ENCODE measurements at places on chromosomes 3 and 15. TPM values are rescaled to one million over a fixed set of nuclear protein-coding genes. Genes with fewer than 3 reads are reported as not detected.

- no peak for DNase-seq
Measured at GRCh38 chr15:81407176-81407575, 33.2 kb upstream of the TMC3 start.

DNA sequence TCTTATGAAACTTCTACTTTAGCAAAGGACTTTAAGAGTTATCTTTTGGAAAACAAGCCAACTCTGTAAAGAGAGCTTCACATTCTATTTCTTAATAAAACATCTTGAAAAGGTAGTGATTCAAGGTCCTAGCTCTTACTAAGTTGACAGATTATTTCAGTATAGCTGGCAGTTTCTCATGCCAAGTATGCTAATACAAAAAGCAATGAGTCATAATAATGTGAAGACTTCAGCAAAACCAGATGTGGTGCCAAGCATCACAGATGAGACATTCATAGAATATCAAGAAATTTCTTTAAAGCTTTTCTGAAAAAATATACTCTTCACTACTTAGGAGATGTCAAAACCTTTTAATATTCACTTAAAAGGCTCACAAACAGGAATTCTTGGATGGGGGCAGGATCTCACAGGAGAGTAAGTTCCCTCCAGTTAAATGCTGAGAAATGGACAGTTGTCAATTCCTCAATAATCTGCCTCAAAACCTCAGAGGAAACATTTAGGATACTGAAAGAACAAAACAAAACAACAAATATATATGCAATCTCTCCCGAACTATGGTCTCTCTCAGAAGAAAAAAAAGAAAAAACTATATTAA, 45.6 kb downstream of the DCBLD2 start:
- DNase-seq = no peak

DNA sequence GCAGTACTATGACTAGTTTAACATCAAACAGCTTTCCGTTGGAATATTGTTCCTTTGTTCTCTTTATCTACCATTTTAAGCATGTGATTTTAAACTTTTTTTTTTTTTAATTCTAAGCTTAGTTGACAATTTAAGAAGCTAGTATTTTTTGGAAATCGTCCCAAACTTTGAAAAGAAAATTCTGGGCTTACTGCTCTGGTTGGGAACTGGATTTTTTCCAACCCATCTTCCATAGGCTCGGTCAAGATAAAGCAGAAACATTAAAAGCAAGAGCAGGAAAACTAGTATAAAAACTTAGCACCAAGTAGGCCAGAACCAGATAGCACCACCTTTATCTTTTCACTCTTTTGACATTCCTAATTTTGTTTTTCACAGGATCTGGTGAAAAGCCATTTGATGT, 49.9 kb downstream of the TSC22D2 start:
- no peak for DNase-seq

SCAMP5 gene
- total RNA-seq = 18.1 TPM

CIDEC gene
- total RNA-seq = not detected

HRH1 gene
- total RNA-seq = 2.3 TPM

APOD gene
- total RNA-seq = 12.9 TPM

DNA sequence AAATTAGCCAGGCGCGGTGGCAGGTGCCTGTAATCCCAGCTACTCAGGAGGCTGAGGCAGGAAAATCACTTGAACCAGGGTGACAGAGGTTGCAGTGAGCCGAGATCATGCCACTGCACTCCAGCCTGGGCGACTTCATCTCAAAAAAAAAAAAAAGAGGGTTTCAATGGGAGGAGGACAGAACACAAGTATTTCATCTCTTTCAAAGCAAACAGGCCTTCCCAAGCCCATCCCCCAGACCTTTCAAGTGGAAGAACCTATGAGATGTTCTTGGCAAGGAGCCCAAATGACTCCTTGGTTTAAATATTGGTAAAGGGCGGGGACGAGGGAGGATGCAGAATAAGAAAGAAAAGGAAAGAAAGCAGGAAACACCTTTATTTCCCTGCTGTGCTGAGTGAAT, 62.2 kb upstream of the MCF2L2 start:
- DNase-seq = peak; percentile 92

INSYN1 gene
- total RNA-seq = 0.51 TPM

- no peak for DNase-seq
Measured at GRCh38 chr15:63196842-63197241, 7.4 kb downstream of the RAB8B start.

LRTM1 gene
- total RNA-seq = not detected

GRCh38 chr3:33145221-33145900, 31.5 kb downstream of the CRTAP start:
- no peak for DNase-seq

- DNase-seq = no peak
Measured at GRCh38 chr15:32670623-32671022, 29.1 kb downstream of the SCG5 start.

SIN3A gene
- total RNA-seq = 29.6 TPM

DNA sequence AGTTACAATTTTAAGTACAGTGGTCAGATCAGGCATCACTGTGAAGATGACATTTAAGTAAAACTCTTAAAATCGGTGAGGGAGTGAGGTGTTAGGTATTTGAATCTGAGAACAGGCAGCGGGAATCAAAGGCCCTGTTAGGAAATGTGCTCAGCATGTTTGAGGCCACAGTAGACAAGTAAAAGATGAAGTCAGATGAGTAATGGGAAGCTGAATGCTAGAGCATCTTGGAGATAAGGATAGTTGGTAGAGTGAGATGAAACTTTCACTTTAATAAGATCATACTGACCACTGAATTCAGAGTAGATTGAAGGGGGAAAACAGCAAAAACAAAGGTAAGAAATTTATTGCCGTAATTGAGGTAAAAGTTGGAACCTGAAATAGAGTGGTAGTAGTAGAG, 61.6 kb downstream of the DCBLD2 start:
- no peak for DNase-seq

DNA sequence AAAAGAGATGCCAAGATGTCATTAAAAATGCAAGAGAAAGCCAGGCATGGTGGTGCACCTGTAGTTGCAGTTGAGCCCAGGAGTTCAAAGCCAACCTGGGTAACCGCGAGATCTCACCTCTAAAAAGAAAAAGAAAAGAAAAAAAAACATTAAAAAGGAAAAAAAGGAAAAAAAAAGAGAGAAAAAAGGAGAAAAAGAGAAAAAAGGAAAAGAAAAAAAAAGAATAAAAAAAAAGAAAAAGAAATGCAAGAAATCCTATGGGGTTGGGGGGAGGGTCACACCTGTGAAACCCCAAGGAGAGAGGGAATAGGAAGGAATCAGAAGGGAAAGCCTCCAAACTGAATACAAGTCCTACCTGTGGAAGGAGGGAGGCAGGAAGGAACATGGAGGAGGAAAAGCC, 5.2 kb upstream of the SUMF1 start:
- DNase-seq = no peak

BUB1B gene
- total RNA-seq = 20.2 TPM

GRCh38 chr15:83510001-83510400, 62.9 kb downstream of the SH3GL3 start:
- DNase-seq = no peak

DNA sequence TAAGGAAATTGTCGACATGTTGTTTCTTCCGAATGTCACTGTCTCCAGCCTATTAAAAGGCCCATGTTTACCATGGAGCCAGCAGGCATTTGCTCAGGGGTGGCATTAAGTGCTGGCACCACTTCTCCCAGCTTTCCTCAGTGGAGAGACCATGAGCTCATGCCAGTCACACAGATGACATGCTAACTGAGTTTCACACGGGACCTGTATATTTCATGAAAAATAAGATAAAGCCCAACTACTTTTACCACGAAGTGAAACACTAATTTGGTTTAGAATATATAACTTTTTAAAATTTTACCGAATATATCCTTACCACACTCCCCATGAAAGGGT, 93.4 kb downstream of the ETFA start:
- no peak for DNase-seq

GRCh38 chr3:148903022-148903442, 37.9 kb downstream of the CPA3 start:
- no peak for DNase-seq

SLC30A4 gene
- total RNA-seq = 4.6 TPM

GRCh38 chr3:195763843-195764825, 43.4 kb downstream of the MUC20 start:
- no peak for DNase-seq

GRCh38 chr15:37115538-37115937, 15.2 kb upstream of the MEIS2 start:
- DNase-seq = no peak

- no peak for DNase-seq
Measured at GRCh38 chr3:63477494-63478129, 174.9 kb upstream of the SNTN start.

- no peak for DNase-seq
Measured at GRCh38 chr3:174376346-174376745, 482.8 kb upstream of the NAALADL2 start.

DNA sequence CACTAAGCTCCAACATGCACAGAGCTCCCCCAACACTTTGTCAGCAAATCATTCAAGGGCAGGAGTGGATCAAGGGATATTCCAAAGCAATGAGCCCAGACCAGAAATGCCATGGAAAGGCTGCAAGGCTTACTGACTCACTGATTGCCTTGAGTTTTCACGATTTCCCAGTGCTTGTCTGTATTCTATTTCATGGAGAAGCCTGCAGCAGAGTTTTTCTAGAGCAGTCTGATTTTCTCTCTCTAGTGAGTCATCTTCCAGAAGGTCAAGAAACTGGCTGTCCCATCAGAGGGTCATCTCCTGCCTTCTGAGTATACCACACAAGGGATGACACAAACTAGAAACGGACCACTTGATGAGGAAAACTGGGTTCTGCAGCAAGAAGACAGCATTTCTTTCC, 16.5 kb downstream of the LMCD1 start:
- no peak for DNase-seq

AZI2 gene
- total RNA-seq = 23.0 TPM

DNA sequence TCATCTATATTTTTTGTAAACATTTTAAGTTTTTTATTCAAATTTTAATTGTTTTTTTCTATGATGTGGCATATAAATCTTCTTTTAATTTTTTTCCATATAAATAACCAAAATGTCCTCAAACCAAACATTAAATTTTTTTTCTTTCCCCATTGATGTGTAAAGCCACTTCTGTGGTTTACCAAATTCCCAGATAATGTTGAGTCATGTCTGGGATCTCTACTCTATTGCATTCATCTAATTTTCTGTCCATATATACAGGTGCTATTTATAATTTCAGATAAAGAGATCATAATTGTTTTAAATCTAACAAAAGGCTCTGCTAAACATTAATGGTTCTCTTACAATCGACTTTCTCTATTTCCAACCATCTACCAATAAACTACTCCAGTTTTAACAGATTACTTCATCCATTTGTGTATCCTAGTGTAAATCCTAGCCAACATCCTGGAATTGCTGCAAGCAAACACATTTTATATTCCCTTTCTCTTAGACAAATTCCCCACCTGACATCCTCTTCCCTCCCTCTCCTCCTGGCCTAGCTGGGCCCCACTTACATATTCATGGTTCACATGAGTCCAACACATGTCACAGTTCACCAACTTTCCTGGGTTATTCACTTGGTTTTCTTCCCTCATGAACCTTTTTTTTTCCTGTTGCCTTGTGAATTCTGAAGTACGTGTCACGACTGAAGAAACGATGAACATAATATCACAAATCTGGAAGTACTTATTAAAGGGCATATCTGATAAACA, 368.0 kb upstream of the AGTR1 start:
- no peak for DNase-seq

TIPIN gene
- total RNA-seq = 7.1 TPM

DNA sequence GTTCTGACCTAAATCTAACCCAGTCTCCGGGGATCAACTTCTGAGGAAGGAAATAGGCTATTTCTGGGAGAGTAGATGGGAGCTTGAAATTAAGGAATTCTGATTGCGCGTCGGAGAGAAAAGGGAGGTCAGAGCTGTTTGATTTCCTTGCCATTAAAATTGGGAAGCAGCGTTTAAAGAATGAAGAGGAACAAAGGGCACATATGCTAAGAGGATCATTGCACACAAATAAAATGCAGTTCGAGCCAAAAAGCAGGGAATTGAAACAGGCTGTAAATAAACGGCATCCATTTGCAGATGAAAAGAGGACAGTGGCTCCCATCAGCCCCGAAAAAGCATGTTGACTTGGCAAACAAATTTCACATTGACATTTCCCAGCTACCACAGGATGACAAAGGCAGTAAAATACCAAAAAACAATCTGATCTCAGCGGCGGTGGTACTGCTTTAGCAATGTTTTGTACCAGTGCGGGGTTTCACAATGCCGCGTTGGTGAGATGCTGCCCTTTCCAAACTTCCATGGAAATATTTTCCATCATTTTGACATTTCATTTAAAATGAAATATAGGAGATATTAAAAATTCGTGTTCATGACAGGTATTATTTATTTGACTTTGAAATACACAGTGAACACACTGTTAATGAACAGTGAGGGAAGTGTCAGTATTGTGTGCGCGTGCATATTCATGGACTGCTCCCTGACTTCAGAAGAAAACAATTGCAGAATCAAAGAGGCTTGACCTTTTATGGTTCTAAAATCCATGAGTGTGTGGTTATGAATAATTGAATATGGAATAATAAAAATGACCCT, 108.8 kb downstream of the SQOR start:
- DNase-seq = no peak
